Activated CD8-positive, alpha-beta T cell treated with anti-CD3 and anti-CD28 coated beads for 36 hours (primary cell): ENCODE measurements at places on chromosomes 2 and 18. TPM values are rescaled to one million over a fixed set of nuclear protein-coding genes. Genes with fewer than 3 reads are reported as not detected.

Gene SERPINB8
- total RNA-seq, result 7.5 TPM

Gene STK17B
- total RNA-seq, result 237 TPM

DNA sequence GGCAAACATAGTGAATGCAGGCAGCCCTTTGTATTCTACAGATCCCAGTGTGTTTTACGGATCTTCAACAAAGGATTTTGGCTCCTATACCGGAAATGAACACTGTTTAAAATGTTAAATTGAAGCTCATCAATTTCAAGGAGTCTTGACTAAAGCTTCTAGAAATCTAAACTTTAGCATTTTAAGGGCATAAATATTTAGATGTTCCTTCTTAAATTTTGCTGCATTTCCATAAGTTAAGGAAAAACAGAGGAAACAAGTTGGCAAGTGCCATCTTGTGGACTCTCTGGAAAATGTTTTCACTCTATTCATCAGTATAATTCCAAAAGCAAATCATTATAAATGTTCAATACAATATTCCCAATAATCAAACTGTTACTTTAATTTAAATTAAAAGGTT is 19.6 kb downstream of the CHN1 start:
- no peak for DNase-seq

DNA sequence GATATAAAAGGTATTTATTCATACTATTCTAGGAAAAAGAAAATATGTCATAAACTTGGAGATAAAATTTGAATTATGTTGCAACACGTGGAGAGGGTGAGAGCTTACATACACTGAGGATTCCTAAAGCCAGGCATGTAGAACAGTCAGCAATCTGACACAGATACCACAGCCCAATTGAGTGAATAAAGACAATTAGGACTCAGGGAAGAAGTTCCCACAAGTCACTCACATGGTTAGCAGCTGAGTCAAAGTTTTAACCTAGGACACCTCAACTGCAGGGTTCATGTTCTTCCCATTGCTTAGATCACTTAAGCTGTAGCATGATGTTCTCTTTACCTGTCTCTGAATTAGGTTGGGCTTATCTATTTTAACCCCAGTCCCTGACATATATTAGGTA is 189.5 kb downstream of the CMPK2 start:
- DNase-seq, result no peak

DNA sequence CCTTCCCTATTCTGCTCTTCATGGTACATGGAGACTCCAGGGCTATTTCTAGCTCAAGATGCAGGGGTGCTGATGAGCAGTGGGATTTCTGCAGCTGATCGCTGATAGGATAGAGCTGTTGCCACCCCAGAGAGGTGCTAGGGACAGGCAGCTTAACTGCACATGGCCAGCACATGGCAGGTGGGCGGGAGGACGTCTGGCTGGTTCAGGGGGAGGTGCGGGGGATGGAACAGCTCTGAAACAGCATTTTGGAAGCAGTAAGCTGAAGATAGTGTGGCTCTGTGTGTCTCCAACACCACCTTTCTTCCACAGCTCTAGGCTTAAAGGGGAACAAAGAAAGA is 151.9 kb upstream of the PELI1 start:
- DNase-seq, result peak; percentile 47

- peak; percentile 71 for DNase-seq
These were observed 42.6 kb upstream of the RAPGEF4 start for GRCh38 chr2:172693037-172693436.

DNA sequence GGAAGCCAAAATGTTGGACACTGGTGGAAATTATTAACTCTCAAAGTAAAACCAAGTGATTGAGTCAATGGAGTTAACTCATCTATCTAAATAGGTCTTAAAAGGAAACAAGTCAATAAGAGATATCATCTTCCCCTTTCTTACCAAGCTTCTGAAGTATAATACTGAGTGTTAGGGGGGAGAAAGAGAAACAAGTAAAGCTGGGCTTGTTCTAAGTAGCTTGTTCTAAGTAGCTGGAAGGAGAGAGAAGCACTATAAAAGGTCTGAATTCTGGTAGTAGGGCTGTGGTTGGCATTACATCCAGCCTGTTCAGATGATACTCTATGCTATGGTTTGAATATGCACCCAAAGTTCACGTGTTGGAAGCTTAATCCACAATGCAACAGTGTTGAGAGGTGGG is 26.8 kb downstream of the YES1 start:
- no peak for DNase-seq

DNA sequence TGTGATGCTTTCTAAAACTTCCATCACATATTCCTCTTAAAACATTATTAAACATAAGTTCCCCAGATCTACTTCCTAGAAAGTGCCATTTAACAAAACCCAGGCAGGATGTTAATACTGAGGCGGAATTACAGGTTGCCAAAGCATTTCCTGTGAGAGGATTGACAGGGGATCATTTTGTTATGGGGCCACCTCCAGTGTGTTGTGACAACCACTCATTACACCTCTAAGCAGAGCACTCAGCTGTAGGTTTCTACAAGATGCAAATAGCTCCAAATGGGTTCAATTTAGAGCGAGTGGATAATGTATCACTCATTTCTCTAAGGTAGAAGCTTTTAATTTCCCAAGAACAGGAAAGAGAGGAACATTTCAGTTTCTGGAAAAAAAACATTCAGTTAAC is 1429.5 kb upstream of the ACVR2A start:
- DNase-seq, result no peak
